ENCODE measurements at places on chromosomes 4 and X.
A peak's percentile ranks its signal among the peaks of the same experiment; 100 is the strongest.

DNA sequence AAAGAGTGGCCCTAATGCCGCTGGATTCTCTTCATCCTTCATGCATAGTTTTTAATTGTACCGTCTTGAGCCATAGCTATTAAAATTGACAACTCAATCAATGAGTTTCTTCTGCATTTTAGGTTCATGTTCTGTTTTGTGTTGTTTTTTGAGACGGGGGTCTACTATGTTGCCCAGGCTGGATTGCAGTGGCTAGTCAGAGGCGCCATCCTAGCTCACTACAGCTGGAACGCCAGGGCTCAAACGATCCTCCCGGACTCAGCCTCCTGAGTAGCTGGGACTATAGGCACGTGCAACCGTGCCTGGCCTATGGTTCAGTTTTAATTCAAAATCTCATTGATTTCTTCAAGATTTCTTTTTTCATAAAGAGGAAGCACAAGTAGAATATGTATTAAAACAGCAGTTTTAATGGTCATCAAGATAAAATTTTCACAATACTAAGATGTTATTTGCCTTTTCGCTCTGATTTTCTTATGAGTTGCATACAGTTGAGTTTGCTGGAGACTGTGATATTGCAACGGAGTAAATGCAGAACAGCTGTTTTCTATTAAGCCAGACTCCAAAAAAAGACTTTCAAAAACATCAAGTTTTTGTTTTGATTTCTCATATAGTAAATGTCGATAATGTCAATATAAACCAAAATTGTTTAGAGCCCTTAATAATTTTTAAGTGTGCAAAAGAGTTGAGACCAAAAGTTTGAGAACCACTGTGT lies 1.1 kb upstream of the STX18 start:
- no peak for DNase-seq

- DNase-seq = no peak
Measured at GRCh38 chr4:6516762-6517161, 44.3 kb upstream of the PPP2R2C start.

- no peak for DNase-seq
Measured at GRCh38 chr4:43757147-43757546, 691.5 kb downstream of the KCTD8 start.

DNA sequence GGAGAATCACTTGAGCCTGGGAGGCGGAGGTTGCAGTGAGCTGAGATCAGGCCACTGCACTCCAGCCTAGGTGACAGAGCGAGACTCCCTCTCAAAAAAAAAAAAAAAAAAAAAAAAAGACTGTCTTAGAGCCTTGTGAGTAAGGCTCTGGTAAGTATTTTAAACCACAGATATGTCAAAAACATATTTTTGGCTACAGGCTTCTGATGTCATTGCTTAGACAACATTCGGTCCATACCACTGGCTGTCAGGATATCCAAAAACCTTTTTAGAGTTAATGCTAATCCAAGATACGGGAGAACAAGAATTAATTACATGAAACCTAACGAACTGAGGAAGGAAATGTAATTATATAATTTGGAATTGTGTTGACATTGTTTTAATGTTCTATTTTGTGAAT lies 999.5 kb upstream of the PABPC4L start:
- peak; percentile 23 for DNase-seq

GRCh38 chr4:106369456-106370060 lies 980 bp upstream of the GIMD1 start:
- peak; percentile 71 for DNase-seq

DNA sequence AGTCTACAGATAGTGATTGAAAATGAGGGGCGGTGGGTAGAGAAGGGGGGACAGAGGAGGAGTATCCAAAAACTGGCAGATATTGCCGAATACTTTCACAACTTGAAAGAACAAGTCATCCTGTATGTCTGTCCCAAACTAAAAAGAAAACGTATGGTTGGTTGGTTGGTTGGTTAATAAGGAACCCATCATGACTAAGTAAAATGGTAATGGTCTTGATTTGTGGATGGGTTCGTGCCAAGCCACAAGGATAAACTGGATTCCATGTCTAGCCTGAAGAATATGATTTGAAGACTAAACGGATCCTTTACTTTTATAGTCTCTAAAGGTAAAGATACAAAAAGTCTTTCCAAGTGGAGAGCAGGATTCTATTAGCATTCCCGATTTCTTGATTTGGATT lies 208.4 kb downstream of the DCLK2 start:
- DNase-seq = no peak

DNA sequence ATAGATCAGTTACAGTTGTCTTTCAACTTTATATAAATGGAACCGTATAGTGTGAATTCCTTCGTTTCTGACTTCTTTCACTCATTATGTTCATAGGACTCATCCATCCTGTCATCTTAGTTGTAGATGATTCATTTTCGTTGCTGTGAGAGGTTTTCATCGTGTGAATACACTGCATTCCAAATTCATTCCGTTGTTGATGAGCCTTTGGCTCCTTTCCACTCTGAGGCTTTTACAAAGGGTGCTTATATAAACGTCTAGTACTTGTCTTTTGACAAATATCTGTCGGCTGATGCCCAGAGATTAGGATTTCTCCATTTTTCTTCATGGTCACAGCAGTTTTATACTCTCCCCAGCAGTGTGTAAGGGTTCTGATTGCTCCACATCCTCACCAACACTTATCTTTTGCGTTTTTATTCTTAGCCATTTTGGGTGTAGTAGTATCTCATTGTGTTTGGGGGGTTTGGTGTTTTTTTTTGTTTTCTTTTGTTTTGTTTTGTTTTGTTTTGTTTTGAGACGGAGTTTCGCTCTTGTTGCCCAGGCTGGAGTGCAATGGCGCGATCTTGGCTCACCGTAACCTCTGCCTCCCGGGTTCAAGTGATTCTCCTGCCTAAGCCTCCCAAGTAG lies 48.6 kb downstream of the LRP2BP start:
- DNase-seq = no peak

GRCh38 chr4:174069848-174070330 lies 213.6 kb downstream of the FBXO8 start:
- DNase-seq = no peak

DNA sequence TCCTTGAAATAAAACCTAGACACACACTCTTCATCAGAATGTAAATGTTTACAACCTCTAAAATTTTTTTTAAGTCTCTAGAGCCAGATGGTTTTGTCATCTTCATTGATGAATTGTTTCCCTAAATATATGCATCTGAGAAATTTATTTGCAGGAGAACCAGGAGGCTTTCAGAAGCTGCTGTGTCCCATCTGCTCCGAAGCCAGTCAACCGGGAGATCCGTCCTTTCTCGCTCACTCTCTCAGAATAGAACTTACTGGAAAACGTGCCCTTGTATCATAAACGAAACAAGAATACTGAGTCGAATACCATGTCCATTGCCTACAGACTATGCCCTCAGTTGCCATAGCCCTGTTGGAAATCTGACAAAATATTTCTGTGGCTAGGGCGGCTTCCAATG lies 103.5 kb downstream of the SLC34A2 start:
- DNase-seq = no peak

DNA sequence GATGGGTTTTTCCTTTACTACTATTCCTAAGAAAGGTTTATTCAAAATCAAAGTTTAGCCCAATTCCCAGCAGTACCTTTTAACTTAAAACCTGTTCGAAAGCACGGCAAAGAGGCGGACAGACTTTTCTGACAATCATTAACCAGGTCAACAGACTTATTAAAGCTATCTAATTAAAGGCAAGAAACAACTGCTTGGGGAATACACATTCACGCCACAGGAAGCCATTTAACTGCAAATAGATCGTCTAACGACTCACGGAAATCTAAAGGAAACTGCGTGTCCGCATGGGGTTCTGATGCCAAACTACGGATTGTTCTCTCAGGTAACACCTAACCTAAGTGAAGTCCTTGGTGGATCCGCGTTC lies 663 bp upstream of the USP53 start:
- no peak for DNase-seq

- DNase-seq = no peak
Measured at GRCh38 chrX:65667503-65668376, at the start of gene MSN. MSN (plus strand) TSS chrX:65667654; CDS start chrX:65667842, 188 bp downstream.

GRCh38 chr4:108979759-108980158 lies 216.9 kb upstream of the ETNPPL start:
- DNase-seq = no peak

DNA sequence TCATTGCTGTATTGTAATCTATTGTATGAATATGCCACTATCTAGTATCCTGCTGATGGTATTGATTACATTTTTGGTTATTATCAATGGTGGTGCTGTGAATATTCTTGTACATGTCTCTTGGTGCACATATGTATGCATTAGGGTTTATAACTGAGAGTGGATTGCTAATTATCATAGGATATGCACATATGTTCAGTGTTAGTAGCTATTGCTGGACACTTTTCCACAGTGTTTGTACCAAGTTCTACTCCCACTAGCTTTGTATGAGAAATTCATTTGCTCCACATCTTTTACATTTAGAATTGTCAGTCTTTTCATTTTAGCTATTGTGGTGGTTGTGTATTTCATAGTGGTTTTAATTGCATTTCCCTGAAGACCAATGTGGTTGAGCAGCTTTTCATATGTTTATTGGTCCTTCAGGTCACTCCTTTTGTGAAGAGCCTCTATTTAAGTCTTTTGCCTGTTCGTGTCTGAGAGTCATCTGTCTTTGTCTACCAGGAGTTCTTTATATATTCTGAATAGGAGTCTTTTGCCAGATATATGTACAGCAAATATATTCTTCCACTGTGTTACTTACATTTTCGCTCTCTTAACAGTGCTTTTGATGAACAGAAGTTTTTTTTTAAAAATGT lies 87.1 kb downstream of the TBC1D19 start:
- DNase-seq = no peak

All from amniotic stem cell (primary cell).